Activated CD4-positive, alpha-beta T cell treated with anti-CD3 and anti-CD28 coated beads, Interleukin-2, amount 10 ng/mL, durations not matched to agents 7 days and 5 days (primary cell): ENCODE measurements at places on chromosomes 13 and 19. TPM values are rescaled to one million over a fixed set of nuclear protein-coding genes. Genes with fewer than 3 reads are reported as not detected.

DNA sequence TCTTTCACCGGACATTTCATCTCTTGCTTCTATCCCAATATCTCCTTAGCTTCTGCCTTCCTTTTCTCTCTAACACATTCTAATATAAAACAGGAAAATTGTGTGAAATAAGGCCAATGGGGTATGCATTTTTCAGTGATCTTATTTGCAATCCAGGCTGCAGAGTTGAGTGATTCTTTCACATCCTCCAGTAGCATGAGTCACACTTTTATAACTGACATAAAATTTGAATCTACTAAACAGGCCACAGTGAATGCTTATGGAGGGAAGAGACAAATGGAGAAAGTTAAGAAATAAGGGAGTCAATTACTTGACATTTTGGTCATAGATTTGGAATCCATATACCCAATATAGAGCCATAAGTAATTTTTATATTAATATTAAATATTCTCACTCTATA lies 1037.0 kb upstream of the SPRY2 start:
- no peak for DNase-seq

GRCh38 chr13:23865906-23866305 lies 23.3 kb downstream of the MIPEP start:
- no peak for DNase-seq

GRCh38 chr13:56752636-56753035 lies 388.1 kb upstream of the PRR20A start:
- DNase-seq = no peak

DNA sequence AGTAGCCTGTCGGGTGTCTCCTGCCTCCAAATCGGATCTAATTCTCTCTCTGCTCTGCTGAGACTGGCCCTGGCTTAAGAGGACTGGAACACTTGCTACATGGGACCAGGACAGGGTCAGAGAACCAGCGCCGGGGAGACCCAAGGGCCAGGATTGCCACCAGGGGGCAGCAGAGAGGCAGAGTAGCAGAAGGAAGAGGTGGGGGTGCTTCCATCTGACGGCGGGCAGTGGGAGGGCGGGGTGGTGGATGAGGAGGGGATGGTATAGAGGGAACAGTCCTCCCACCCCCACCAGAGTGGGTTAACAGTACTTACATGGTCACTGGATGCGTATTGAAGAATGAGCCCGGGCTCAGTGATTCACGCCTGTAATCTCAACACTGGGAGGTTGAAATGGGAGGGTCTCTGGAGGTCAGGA lies 11.9 kb downstream of the SELENOW start:
- DNase-seq = peak; percentile 88

DNA sequence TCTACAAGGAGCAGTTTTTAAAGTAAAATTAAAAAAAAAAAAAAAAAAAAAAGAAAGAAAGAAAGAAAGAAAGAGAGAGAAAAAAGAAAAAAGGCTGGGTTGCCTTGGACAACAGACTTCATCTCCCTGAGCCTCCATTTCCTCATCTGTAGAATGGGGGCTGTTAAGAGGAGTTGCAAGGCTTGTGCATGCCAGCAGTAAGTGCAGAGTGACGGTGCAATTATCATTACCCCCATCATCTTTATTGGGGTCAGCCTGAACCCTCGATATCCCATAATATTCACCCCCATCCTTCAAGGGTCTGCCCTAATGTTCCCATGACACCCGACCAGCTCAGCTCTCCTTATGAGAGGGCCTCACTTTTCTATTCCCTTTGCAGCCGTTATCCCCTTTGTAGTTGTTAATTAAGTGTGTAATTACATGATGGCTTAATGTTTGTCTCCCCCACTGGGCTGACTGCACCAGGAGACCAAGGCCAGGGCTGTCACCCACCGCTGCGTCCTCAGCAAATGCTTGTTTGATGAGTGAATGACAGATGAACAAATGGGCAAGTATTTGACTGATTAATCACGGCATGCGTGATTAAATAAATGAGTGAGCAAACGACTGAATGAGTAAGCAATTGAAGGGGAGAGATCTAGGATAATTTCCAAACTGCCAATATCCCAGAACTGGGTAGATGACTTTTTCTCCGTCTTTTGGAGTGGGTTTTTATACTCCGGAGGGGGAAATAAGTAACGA lies 10.1 kb downstream of the FOSB start:
- no peak for DNase-seq

The GPR4 gene
- not detected for total RNA-seq

The OR4F17 gene
- not detected for total RNA-seq
